SK-MEL-5 (cell line): ENCODE measurements at places on chromosomes 3 and 15.

GRCh38 chr3:57164657-57165573 is at the start of gene IL17RD:
Gene IL17RD (minus strand): TSS chr3:57165353. CDS start chr3:57165286, 67 bp downstream.
- peak; percentile 82 for DNase-seq

DNA sequence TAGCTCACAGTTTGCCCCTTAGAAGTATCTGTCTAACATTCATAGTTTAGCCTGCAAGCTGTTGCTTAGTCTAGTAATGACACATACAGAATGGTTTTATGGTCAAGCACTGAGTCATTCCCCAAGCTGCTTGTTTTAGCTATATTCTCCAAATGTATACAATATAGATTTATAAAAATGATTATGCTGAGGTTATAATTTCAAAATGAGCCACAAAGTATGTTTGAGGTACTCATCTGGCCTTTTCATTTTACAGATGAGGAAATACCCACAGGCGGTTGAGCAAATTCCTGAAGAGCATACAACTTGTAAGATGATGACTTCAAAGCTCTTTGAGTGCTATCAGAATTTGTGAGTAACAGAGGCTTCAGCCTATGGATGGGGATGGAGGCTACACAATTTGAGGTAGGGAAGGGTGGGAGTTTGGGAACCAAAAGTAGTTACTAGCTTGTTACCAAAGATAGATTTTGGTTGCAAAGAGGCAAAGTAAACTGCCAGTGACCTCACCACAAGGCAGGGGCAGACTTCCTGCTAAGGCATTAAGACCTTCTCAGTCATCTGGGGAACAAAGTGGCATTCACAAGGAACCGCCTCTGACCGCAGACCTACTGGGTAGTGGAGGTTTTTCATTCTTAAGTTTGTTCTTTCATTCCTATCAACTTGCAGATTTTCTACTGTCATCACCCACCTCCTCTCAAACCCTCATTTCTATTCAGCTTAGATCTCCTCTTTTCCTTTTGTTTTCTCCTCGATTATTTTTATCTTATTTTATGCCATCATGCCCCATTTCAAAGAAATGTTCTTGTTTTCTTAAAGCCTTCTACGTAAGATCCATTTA is 257.2 kb upstream of the NECTIN3 start:
- DNase-seq, result peak; percentile 94

DNA sequence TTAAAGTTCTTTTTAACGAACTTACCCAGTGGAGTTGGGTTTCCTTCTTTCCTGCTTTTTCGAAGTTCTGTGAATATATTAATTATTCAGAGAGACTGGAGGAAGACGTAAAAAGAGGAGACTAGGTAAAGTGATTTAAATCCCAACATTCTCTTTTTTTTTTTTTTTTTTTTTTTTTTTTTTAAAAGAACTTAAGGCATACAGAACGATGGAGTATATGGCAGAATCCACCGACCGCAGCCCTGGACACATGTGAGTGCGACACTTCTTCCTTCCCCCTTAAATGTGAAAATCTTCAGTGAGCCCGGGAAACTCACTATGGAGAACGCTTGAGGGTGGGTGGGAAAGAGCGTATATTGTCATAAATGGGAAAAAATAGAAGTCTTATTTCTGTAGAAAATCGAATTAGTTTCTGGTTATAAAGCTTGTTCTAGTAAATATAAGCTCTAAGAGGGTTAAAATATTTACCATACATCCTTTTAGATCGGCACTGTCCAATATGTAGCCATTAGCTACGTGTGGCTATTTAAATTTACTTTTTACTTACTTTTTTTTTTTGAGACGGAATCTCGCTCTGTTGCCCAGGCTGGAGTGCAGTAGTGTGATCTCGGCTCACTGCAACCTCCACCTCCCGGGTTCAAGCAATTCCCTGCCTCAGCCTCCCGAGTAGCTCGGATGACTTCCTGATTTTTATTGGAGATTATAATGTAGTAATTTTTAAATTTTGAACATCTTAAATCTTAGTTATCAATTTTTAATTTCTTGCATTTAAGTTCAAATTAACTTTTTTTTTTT is 892 bp downstream of the NMD3 start:
- peak; percentile 12 for DNase-seq

DNA sequence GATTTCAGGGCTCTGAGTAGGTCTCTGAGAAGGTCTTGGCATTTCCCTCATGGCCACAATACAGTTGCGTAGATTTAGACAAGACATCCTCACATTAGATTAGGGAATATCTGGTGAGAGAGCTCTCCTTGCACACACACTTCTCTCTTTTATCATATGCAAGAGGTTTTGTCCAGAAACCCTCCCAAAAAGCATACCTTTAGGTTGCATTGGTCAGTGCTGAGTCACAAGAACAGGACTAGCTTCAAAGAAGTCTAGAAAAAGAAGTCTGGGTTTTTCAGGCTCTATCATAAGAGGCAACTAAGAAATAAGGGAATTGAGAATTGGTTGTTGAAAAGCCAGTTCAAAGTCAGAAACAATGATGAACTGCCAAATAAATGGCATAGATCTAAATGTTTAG is 40.1 kb upstream of the MITF start:
- no peak for DNase-seq

- no peak for DNase-seq
Measured at GRCh38 chr15:91113030-91113429, 13.0 kb downstream of the SV2B start.

DNA sequence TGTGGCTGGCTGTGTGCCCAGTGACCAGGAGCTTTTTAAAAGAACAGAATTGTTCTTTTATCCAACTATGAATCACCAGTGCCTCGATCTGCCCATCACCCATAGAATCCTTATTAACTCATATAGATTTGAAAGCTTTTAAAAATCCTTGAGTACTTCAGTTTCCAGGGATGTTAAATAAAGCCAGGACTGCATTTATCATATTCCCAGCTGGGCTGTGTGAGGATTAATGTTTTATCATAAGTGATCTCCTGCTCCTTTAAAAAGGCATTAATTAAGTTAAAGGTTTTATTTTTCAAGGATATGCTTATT is 234.0 kb downstream of the MYRIP start:
- peak; percentile 78 for DNase-seq
